Pericardium fibroblast (primary cell): ENCODE measurements at places on chromosomes 1 and 21. TPM values are rescaled to one million over a fixed set of nuclear protein-coding genes. Genes with fewer than 3 reads are reported as not detected.

The C1orf146 gene
- total RNA-seq, result not detected in 2 replicates

The LENEP gene
- not detected in 2 replicates for total RNA-seq

The ELF3 gene
- total RNA-seq, result under 0.01 TPM in 1 of 2 replicates, not detected in the other

The RGS1 gene
- total RNA-seq, result not detected in 2 replicates

The CNKSR1 gene
- total RNA-seq, result 0.17 and 1.8 TPM in 2 replicates

The LCE2A gene
- not detected in 2 replicates for total RNA-seq

The FAM151A gene
- not detected in 2 replicates for total RNA-seq

The RIPPLY3 gene
- not detected in 2 replicates for total RNA-seq

The SMIM11 gene
- total RNA-seq, result 0.47 and 15.3 TPM in 2 replicates

The SOX13 gene
- 12.7 and 15.9 TPM in 2 replicates for total RNA-seq

The SEC16B gene
- 1.5 and 6.3 TPM in 2 replicates for total RNA-seq

The KPRP gene
- total RNA-seq, result not detected in 2 replicates

The C1QC gene
- not detected in 2 replicates for total RNA-seq

The DPT gene
- total RNA-seq, result 3.0 and 9.6 TPM in 2 replicates

The KCNE1 gene
- total RNA-seq, result 0.35 TPM in 1 of 2 replicates, not detected in the other

The NBPF4 gene
- total RNA-seq, result not detected in 2 replicates

The LCE1B gene
- total RNA-seq, result not detected in 2 replicates

The IL19 gene
- not detected in 2 replicates for total RNA-seq

The CCDC17 gene
- total RNA-seq, result 0.51 and 1.2 TPM in 2 replicates

The NTRK1 gene
- total RNA-seq, result not detected in 2 replicates

The INSRR gene
- total RNA-seq, result not detected in 2 replicates

The PCNT gene
- 10.7 and 14.8 TPM in 2 replicates for total RNA-seq

The TPTE gene
- not detected in 2 replicates for total RNA-seq

The DDI2 gene
- total RNA-seq, result 5.3 and 9.9 TPM in 2 replicates

The LCE1D gene
- not detected in 2 replicates for total RNA-seq

The FCGR3A gene
- total RNA-seq, result not detected in 2 replicates

The LCE1F gene
- total RNA-seq, result not detected in 2 replicates

The LCE3A gene
- total RNA-seq, result not detected in 2 replicates

The SLC16A1 gene
- 73.3 and 88.3 TPM in 2 replicates for total RNA-seq

The TRAPPC3 gene
- total RNA-seq, result 84.8 and 112 TPM in 2 replicates

The MAP7D1 gene
- 102 and 188 TPM in 2 replicates for total RNA-seq

The TRIM67 gene
- total RNA-seq, result 0.09 and 0.35 TPM in 2 replicates

The CLDN17 gene
- not detected in 2 replicates for total RNA-seq

The HES2 gene
- total RNA-seq, result 0.12 TPM in 1 of 2 replicates, not detected in the other

The SAMSN1 gene
- total RNA-seq, result not detected in 2 replicates

The C8A gene
- total RNA-seq, result not detected in 2 replicates

The SESN2 gene
- 32.7 and 39.3 TPM in 2 replicates for total RNA-seq

The FBLIM1 gene
- total RNA-seq, result 58.8 and 103 TPM in 2 replicates

The ABCG1 gene
- 1.6 and 5.3 TPM in 2 replicates for total RNA-seq

The RNF223 gene
- not detected in 2 replicates for total RNA-seq

The S100A4 gene
- 33.4 and 191 TPM in 2 replicates for total RNA-seq

The KRTAP13-2 gene
- total RNA-seq, result not detected in 2 replicates

The DCST1 gene
- not detected in 2 replicates for total RNA-seq

The LHX4 gene
- total RNA-seq, result 0.12 TPM in 1 of 2 replicates, not detected in the other

The AQP10 gene
- not detected in 2 replicates for total RNA-seq

The RSPO1 gene
- total RNA-seq, result 0.17 and 8.6 TPM in 2 replicates

The INAVA gene
- total RNA-seq, result 0.82 TPM in 1 of 2 replicates, not detected in the other

The SLC30A2 gene
- total RNA-seq, result not detected in 2 replicates

The CD1E gene
- not detected in 2 replicates for total RNA-seq

The CRP gene
- 0.23 TPM in 1 of 2 replicates, not detected in the other for total RNA-seq

The GOLPH3L gene
- 16.2 and 16.6 TPM in 2 replicates for total RNA-seq

The RGS8 gene
- total RNA-seq, result under 0.01 TPM in 1 of 2 replicates, not detected in the other

The DLGAP3 gene
- total RNA-seq, result 0.12 TPM in 1 of 2 replicates, not detected in the other

The TFB2M gene
- total RNA-seq, result 9.1 and 15.7 TPM in 2 replicates

The SRGAP2B gene
- 26.6 and 31.2 TPM in 2 replicates for total RNA-seq

The L1TD1 gene
- 0.43 TPM in 1 of 2 replicates, not detected in the other for total RNA-seq

The TAS1R2 gene
- not detected in 2 replicates for total RNA-seq

The ARPC5 gene
- total RNA-seq, result 85.8 and 171 TPM in 2 replicates

The NR1I3 gene
- not detected in 2 replicates for total RNA-seq

The VANGL2 gene
- 0.60 and 0.82 TPM in 2 replicates for total RNA-seq
